ENCODE measurements at places on chromosomes 7 and 10.

DNA sequence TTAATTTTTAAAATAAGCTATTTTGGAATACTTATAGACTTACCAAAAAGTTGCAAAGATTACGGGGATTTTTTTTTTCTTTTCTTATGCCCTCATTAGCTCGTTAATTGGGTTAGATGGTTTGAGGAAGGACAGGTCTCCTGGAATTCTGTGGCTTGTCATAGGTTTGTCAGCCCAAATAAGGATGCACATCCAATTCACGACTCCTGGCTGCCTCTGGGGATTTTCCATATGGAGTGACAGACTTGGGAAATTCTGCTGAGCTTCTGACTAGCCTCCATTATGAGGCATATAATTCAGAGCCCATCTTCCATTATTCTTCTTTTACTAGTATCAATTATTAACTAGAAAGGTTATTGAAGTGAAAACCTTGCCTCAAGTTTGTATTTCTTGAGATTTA, 102.1 kb downstream of the AUTS2 start:
- no peak for DNase-seq

- no peak for DNase-seq
Observed at GRCh38 chr10:131093346-131093745, 218.2 kb downstream of the TCERG1L start.

DNA sequence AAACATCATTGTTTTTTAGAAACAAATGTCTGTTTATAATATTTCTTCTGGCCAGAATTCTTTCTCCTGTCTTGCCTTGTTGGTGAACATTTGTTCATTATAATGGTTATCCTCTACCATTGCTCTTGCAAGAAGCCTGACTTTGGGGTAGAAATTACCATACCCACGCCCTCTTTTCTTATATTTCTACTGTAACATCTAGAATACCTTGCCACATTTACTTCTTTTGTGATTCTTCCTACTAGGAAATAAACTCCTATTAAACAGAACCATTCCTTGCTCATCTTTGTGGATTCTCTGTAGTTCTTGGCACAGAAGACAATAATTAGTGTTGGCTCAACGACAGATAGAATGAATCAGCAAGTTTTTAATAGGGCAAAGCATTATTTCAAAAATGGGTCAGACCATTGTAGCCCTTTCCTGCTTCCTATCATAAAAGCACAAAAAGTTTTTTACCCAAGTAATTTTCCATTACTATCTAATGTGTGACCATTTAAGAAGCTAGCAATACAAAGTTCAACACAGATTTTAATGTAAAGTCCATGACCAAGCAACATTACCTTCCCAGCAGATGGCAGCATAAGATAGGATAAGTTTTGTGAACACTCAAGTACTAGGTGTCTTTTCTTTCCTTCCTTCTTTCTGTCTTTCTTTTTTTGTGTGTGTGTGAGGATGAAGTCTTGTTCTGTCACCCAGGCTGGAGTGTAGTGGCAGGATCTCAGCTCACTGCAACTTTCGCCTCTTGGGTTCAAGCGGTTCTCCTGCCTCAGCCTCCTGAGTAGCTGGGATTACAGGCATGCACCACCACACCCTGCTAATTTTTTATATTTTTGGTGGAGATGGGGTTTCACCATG, 270.4 kb downstream of the HGF start:
- no peak for DNase-seq

GRCh38 chr7:105413887-105414437, 25.2 kb upstream of the SRPK2 start:
- no peak for DNase-seq

DNA sequence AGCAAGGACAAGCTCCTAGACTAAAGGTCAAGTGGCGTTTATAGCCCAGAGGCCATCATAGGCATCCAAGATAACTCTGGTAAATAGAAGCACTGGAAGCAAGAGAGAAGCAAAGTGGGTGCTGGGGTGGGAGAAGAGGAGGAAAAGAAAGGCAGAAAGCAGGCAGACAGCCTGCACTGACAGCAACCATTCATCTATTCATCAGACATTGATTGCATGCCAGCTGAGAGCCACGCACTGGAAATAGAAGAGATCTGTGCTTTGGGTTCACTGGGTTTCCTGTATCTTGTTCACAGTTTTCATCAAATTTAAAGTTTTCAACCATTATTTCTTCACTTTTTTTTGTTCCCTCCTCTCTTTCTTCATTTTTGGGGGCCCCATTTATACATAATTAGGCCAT, 4.7 kb upstream of the SLIT1 start:
- DNase-seq: no peak

- DNase-seq: no peak
Observed at GRCh38 chr10:132517951-132518521, 19.6 kb upstream of the INPP5A start.

DNA sequence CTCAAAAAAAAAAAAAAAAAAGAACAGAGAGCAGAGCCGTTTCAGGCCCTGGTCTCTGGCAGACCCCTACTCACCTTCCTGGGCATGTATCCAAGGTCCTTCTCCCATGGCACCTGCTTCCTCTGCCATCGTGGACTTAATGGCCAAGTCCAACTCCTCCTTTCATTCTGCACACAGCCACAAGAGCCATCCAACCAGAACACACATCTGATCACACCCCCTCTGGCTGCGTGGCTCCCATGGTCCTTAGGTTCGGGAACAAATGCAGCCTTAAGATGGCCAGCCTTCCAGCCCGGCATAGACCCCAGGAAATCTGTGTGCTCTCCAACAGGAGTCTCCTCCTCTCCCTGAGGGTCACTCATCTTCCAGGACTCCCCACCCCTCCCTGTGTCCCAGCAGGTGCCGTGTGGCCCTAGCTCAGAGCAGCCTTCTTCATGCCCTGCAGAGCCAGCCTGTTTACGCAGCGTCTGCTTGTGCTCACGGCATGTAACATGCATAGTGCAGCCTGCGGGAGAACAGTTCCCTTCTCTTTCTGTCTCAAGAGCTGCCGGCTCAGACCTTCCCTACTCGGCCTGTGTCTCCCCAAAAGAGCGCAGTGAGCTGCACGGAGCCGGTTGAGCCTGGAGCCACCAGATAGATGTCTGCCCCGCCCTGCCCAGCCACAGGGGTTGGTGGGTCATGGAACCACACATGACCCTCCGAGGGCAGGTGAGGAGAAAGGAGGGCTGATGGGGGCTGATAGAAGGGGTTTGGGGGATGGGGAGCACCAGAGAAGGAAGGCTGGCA, 157.3 kb downstream of the NRF1 start:
- DNase-seq: no peak

GRCh38 chr7:105815576-105815975, 60.8 kb downstream of the ATXN7L1 start:
- no peak for DNase-seq

GRCh38 chr10:1615186-1615954, 122.0 kb downstream of the ADARB2 start:
- DNase-seq: no peak

DNA sequence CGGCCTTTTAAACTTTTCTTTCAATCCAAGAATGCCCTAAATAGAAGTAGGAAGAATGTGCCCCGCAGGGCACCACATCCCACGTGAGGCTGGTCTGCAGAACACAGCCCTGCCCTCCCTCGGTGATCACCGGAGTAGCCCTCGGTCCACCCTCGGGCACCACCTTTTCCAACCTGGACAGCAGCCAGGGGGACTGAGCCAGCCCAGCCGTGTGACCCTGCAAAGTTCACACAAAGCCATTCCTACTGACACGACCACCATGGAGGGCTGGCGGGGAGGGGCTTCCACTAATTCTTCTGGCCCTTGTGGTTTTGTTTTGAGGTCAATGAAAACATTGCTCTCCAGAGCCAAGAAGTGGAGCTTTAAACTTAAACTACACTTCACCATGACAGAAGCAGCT, 132.2 kb downstream of the TCERG1L start:
- no peak for DNase-seq

GRCh38 chr7:23594879-23595604, 2.1 kb upstream of the CCDC126 start:
- no peak for DNase-seq

DNA sequence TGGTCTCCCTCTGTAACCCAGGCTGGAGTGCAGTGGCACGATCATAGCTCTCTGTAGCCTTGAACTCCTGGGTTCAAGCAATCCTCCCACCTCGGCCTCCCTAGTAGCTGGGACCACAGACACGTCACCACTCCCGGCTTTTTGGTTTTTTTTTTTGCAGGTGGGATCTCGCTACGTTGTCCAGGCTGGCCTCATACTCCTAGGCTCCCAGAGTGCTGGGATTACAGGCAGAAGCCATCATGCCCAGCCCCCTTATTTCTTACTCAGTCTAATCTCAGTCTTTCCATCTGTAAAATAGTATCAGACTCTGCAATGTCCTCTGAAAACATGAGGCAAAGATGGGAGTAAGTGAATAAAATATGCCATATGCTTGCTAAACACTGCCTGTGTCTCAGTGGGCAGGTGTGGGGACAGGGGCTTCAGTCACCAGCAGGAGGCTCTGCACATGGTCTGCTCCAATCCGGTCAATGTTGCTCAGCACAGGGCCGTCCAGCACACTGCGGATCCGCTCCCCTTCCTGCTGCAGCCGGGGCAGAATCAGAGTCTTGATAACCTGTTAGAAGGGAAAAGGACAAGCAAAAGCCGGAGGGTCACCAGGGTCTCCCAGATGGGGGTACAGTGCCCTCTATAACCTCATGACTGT, 8.2 kb downstream of the AP4M1 start:
- no peak for DNase-seq

- no peak for DNase-seq
Observed at GRCh38 chr10:8392216-8392615, 337.7 kb downstream of the GATA3 start.

- DNase-seq: no peak
Observed at GRCh38 chr7:79298145-79298760, 155.2 kb downstream of the MAGI2 start.

DNA sequence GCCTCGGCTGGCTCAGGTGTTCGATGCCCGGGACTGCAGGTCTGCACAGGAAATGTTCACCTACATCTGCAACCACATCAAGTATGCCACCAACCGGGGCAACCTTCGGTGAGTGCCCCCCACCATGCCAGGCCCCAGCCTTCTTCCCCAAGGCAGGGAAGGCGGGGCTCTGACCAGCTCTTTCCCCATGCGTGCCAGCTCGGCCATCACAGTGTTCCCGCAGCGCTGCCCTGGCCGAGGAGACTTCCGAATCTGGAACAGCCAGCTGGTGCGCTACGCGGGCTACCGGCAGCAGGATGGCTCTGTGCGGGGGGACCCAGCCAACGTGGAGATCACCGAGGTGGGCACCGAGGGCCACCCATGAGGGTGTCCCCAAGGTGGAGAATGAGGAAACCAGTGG, 7.5 kb downstream of the NOS3 start:
- no peak for DNase-seq

GRCh38 chr7:157874870-157875229, 538.0 kb downstream of the DNAJB6 start:
- DNase-seq: no peak

- DNase-seq: no peak
Observed at GRCh38 chr10:15518250-15518649, 147.2 kb upstream of the FAM171A1 start.

GRCh38 chr10:28304032-28304571, 1.2 kb upstream of the MPP7 start:
- DNase-seq: no peak

DNA sequence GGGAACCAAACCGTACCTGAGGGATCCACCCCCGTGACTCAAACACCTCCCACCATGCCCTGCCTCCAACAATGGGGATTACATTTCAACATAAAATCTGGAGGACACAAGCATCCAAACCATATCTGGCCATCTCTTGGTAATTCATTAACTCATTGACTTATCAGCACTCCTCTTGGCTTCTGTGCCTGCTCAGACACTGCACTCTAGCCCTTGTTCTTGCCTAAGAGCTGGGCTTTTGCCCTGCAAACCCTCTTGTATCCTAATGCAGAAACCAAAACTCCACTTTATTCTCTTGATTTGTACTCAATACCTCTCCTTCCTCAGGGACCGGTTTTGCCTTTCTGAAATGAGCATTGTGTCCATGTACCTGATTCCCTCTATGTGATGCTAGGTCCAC, 330.2 kb upstream of the FZD8 start:
- DNase-seq: no peak

GRCh38 chr10:90707657-90708056, 150.2 kb downstream of the HTR7 start:
- no peak for DNase-seq

DNA sequence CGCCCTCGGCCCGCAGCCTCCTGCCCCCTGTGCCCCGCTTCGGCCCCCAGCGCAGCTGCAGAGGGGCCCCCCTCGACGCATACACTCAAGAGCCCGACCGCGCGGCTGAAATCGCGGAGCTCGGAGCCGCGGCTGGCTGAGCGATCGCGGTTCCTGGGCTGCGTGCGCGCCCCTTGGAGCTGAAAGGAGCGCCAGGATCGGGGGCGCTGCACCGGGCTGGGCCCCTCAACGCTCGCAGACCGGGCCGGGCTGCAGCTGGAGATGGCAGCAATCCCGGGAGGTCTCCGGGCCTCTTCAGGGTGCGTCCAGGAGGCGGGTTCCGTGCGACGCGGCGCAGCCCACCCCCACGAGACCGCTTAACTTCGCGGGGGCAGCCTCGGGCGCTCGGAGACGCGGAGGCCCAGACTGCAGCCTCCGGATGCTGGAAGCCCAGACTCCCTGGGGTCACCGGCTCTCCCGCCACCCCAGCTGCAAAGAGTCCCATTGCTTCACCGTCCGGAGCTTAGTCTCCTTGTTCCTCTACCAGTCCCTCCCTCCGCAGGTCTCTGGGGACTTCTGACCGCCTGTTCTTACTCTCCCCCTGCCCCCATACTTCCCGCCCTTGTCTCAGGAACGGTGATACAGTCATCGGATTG, 73.0 kb upstream of the LRRC4 start:
- DNase-seq: no peak

DNA sequence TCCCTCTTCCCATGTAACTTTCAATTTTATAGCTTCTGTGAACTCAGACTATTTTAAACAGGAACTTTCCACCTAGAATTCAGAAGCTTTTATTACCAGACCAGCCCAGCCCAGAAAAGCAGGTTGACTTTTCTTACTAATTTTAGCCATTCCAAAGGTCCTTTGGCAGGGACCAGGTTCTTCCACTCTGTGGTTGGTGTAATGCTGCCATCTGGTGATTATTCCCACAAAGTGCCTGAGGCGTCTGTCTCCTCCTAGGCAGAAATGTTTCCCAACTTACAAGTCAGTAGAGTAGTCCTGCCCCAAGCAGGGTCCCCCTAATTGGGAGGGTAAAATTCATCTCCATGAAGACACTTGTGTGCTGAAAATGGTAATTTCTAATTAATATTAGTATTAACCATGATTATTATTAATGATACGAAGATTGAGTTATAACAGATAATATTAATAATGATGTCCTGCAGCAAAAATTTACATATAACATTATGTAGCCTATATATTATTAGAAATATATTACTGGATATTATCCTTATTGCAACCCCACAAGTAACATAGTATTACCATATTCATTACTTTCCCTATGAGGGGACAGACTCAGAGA, 53.0 kb upstream of the PPP1R17 start:
- no peak for DNase-seq
